Stimulated activated memory B cell treated with anti-CD40 and anti-IgM and Interleukin-4, amounts not matched to agents 10 μg/mL and 1 μg/mL and 100 μg/mL, for 72 hours (primary cell): ENCODE measurements at places on chromosomes 2 and 18.

- peak overlapping the region; percentile 83 for H3K27ac ChIP-seq
- no peak for ATAC-seq
- H3K27me3 ChIP-seq = no peaks in the 10 kb centered on the region
- peak overlapping the region; percentile 81 for H3K4me3 ChIP-seq
- H3K36me3 ChIP-seq = peaks cover 23% of the 10 kb centered on the region
These were observed 1.4 kb upstream of the SLC20A1 start for GRCh38 chr2:112644155-112644932.

GRCh38 chr2:119308793-119309330, 57.8 kb downstream of the C2orf76 start:
- no peak for ATAC-seq
- no peak overlapping the region for H3K4me3 ChIP-seq
- H3K27ac ChIP-seq = no peak overlapping the region
- H3K4me1 ChIP-seq = peaks cover 8% of the 10 kb centered on the region
- H3K27me3 ChIP-seq = no peaks in the 10 kb centered on the region
- H3K36me3 ChIP-seq = peaks cover 18% of the 10 kb centered on the region

DNA sequence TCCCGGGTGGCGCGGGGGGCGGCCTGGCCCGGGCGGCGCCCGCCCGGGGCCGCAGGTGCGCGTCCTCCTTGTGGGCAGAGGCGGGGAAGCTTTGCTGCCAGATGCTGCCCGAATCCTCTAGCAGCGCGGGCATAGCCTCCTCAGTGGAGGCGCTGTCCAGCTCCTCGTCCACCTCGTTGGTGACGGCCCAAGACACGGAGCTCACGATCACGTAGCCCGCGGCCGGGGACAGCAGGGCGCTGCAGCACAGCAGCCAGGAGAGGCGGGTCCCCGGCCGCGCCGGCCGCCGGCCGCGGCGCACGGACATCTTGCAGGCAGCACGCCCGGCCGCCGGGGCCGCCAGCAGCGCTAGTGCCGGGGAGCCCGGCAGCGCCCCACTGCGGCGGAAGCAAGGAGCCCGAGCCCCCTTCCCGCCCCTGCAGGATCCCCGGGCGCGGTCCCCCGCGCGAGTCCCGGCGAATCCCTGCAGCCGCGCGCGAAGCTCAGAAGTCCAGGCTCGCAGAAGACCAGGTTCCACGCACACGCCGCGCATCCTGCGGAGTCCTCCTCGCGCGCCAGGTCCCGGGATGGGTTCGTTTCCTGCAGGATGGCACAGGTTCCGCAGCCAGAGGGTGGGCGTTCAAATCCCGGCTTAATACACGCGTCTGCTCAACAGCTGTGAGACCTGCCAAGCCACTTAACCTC, at the start of gene CREG2:
TSS of gene CREG2 (minus strand) at position 353 of the 684 bp plus-strand sequence. CDS start at position 307, 46 bp downstream.
- ATAC-seq = peak; percentile 78
- peaks cover 12% of the 10 kb centered on the region for H3K4me1 ChIP-seq
- peaks cover 72% of the 10 kb centered on the region for H3K27me3 ChIP-seq
- no peaks in the 10 kb centered on the region for H3K36me3 ChIP-seq
- peak within 1 kb of the TSS; percentile 74 for H3K4me3 ChIP-seq

- no peaks in the 10 kb centered on the region for H3K4me1 ChIP-seq
- ATAC-seq = no peak
- H3K27ac ChIP-seq = no peak overlapping the region
- no peak overlapping the region for H3K4me3 ChIP-seq
These were observed 158.0 kb downstream of the INHBB start for GRCh38 chr2:120503793-120504571.

GRCh38 chr2:74031221-74031620, 46.5 kb downstream of the TET3 start:
- H3K27me3 ChIP-seq = no peaks in the 10 kb centered on the region
- H3K27ac ChIP-seq = peak overlapping the region; percentile 85
- no peak for ATAC-seq
- peaks cover 74% of the 10 kb centered on the region for H3K4me1 ChIP-seq
- no peaks in the 10 kb centered on the region for H3K36me3 ChIP-seq

GRCh38 chr18:31245820-31246219, 72.1 kb upstream of the DSG1 start:
- H3K4me3 ChIP-seq = no peak overlapping the region
- no peaks in the 10 kb centered on the region for H3K4me1 ChIP-seq
- no peak overlapping the region for H3K27ac ChIP-seq
- no peak for ATAC-seq
- H3K27me3 ChIP-seq = no peaks in the 10 kb centered on the region
- no peaks in the 10 kb centered on the region for H3K36me3 ChIP-seq

DNA sequence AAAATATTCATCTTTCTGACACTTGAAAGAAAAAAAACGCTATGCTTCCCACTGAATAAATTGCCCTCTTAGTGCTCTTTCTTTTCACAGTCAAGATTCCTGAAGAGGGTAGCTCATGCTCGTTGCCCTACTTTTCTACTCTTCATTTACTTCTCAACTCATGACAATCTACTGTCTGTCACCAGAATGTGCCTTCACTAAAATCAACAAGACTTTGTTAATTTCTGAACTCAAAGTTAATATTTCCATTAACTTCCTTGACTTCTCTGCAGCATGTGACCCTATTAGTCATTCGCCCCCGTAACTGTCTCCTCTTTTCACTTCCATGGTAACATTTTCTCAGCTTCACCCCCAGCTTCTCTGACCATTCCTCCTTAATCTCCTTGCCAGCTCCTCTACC, 98.9 kb upstream of the MAPRE2 start:
- no peaks in the 10 kb centered on the region for H3K36me3 ChIP-seq
- no peak for ATAC-seq
- H3K27ac ChIP-seq = no peak overlapping the region
- no peak overlapping the region for H3K4me3 ChIP-seq

GRCh38 chr2:97969081-97970067, 26.4 kb downstream of the TMEM131 start:
- no peak for ATAC-seq
- H3K27me3 ChIP-seq = no peaks in the 10 kb centered on the region
- peaks cover 90% of the 10 kb centered on the region for H3K4me1 ChIP-seq
- peak overlapping the region; percentile 8 for H3K27ac ChIP-seq
- H3K4me3 ChIP-seq = no peak overlapping the region

DNA sequence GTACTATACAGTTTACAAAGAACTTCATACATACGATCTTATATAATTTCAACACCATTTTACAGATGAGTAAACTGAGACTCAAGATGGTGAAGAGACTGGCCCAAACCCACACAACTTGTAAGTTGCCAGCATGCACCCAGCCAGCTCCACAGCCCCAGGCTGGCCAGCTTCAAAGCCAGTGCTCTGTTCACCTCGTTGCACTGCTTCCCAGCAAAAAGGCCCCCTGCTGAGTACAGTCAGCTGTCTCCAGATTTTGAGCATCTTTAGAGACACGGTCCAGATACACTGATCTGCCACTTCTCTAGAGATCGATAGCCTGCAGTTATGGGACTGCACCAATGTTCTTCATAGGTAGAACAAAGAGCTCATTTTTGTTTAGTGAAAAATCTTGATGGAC, 257.2 kb upstream of the CHAC2 start:
- H3K36me3 ChIP-seq = no peaks in the 10 kb centered on the region
- H3K27me3 ChIP-seq = peaks cover 12% of the 10 kb centered on the region
- ATAC-seq = no peak
- H3K4me3 ChIP-seq = no peak overlapping the region
- H3K4me1 ChIP-seq = no peaks in the 10 kb centered on the region

DNA sequence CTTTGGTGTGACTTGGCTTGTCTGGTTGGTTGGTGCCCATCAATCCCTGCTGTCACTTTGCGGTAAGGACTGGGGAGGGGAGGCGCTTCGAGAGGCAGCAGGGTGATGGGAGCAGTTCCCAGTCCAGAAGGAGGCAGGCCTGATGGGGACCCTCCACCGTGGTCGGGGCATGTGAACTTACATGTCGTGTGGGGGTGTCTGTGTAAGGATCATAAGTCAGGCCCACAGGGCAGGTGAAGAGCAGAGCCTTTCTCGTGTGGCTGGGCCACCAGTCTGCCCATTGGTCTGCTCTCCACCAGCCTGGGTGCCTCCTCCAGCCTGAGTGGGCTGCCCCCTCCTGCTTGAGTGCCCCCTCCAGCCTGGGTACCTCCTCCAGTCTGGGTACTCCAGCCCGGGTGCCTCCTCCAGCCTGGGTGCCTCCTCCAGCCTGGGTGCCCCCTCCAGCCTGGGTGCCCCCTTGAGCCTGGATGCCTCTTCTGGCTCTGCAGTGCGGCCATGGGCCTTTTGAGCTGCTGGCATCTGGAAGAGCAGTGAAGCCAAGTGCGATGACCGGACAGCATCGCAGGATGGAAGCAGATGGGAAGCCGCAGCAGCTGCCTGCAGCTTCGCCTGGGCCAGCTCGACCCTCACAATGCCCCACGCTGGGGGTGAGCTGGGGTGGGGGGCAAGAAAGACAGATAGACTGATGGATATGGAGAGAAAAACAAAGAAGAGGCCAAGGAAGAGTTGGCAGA, 25.0 kb downstream of the ATOH8 start:
- peaks cover 31% of the 10 kb centered on the region for H3K27me3 ChIP-seq
- no peak overlapping the region for H3K4me3 ChIP-seq
- no peak overlapping the region for H3K27ac ChIP-seq
- no peaks in the 10 kb centered on the region for H3K36me3 ChIP-seq
- H3K4me1 ChIP-seq = no peaks in the 10 kb centered on the region
- ATAC-seq = no peak

DNA sequence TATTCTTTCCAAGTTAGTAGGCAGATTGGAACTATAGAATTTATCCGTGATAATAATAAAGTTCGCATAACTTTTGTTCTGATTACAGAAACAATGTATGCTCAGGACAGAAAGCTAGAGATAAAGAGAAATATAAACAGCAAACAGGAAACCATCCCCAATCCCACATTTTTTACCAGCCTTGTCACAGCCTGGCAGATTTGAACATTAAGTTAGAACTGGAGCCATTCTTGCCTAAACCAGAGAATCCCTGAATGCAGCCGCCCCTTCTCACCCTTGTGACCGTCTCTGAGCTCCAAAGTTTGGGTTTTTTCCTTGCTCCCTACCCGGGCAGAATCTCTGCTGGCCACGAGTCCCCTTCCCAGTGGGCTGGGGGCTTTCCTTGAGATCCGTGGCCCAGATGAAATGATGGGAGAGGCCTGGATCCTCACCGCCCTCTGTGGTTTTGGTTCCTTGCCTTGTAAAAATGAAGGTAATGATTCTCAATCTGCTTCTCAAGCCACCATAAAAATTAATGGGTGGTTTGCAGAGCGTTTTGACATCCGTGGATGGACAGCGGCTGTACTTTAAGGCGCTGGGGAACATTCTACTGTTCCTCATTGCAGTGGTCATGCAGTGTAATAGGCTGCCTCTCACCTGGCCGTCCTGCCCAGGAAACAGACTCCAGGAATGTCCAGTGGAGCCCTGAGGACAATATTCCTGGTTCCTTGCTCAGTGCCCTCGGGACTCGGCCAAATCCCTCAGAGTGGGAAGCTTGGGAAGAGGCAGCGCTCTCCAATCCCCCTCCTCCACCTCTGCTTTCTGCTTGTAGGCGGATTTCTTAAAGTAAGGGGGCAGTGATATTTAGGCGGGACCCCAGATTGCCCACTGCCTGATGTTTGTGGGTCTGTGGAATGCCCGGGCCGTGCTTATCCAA, 1.6 kb downstream of the SH3BP4 start:
- H3K36me3 ChIP-seq = no peaks in the 10 kb centered on the region

DNA sequence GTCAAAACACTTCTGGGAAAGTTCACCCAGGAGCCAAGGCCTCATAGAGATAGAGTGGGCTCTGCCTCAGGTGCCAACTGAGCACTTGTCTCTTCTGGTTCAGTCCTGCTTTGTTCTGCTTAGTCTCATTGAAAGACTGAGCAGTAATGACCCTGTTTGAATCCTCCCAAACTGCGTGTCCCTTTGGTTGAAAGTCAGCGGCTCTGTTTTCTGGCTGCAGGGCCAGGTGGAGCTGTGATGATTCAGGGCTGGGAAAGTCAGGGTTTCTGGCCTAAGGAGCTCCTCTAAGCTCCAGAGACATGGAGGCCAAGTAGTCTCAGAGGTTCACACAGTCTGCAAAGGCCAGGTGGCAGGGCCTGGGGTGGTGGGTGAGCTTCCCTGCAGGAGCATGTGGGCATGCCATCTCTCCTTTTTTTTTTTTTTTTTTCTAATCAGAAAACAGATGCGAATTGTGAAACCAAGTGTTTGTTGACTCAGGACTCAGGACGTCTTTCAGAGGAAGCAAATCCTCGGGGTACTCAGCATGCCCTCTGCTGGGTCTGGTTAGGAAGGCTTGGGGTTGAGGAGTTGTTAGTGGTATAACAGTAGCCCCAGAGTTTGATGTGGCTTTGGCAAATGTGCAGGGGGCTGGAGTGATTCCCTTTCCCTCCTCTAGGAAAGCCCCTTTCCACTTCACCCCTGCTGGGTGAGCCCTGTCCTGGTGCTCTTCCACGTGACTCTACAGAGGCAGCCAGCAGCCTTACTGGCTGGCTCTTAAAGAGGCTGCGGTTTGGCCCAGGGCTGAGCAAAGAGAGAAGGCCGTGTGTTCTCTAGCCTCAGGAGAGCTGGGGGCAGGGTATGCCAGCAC, 38.3 kb downstream of the TMEM17 start:
- no peaks in the 10 kb centered on the region for H3K4me1 ChIP-seq
- H3K27ac ChIP-seq = no peak overlapping the region
- ATAC-seq = no peak
- no peak overlapping the region for H3K4me3 ChIP-seq

GRCh38 chr18:40326985-40327384, 1628.0 kb upstream of the PIK3C3 start:
- no peak overlapping the region for H3K4me3 ChIP-seq
- H3K4me1 ChIP-seq = no peaks in the 10 kb centered on the region
- H3K27ac ChIP-seq = no peak overlapping the region
- no peaks in the 10 kb centered on the region for H3K27me3 ChIP-seq

- ATAC-seq = no peak
- no peaks in the 10 kb centered on the region for H3K27me3 ChIP-seq
- no peaks in the 10 kb centered on the region for H3K4me1 ChIP-seq
These were observed 806.5 kb downstream of the TDRD15 start for GRCh38 chr2:21930226-21930625.

DNA sequence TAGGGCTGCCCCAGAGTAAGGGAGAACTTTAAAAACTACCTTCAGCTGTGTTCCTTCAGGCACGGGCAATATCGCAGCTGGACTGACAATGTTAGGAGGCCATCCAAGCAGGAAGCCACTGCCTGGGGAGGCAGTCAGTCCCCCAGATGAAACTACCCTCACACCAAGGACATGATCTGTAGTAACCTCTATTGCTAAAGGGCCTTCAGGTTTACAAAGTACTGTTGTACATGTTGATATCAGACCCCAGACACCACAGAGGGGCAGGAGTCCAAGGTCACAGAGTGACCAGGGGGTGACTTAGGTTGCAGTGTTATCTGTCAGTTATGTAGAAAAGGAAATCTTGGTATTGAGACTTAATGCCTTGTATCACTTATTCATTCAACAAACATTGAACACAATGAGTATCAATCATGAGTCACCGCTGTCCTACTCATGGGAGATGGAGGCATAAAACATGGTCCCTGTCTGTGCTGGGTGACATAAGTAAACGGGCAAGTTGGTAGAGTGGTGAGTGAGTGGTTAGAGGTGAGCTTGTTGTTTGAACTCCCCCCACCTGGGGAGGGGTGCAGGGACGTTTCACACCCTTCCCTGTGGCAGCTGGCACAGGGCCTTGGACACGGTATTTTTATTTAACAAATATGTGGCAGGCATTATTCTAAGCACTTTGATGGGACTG, 7.1 kb downstream of the CABLES1 start:
- ATAC-seq = no peak
- H3K27me3 ChIP-seq = peaks cover 36% of the 10 kb centered on the region
- no peaks in the 10 kb centered on the region for H3K36me3 ChIP-seq
- no peak overlapping the region for H3K27ac ChIP-seq
- H3K4me1 ChIP-seq = peaks cover 26% of the 10 kb centered on the region
